ENCODE measurements at places on chromosomes 2 and 18. TPM values are rescaled to one million over a fixed set of nuclear protein-coding genes. Genes with fewer than 3 reads are reported as not detected.

CPO gene
- total RNA-seq: not detected

DNA sequence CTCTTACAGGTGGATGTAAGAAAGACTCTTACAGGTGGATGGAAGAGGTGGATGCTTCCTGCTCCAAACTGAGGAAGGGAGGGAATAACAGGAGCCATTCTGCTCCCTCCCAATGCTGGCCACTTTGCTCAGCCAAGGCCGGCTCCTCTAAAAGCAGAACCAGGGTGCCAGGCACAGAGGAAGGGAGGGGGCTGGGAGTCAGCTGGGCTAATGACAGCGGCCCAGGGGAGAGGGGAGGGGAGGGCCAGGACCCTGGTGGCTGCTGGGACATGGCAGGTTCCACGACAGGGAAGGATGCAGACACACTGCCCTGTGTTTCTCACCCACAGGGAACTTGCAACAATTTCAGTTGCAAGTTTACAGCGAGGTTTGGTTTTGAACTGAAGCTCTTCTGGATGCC lies 173.4 kb downstream of the ANAPC1 start:
- DNase-seq: peak; percentile 50
- no peak overlapping the region for H3K4me3 ChIP-seq
- peaks cover 5% of the 10 kb centered on the region for H3K4me1 ChIP-seq
- no peak overlapping the region for H3K27ac ChIP-seq
- no peaks in the 10 kb centered on the region for H3K27me3 ChIP-seq

GRCh38 chr2:229132236-229132635 lies 138.9 kb downstream of the PID1 start:
- no peak overlapping the region for H3K27ac ChIP-seq
- no peak for DNase-seq
- no peak overlapping the region for H3K4me3 ChIP-seq
- H3K27me3 ChIP-seq: no peaks in the 10 kb centered on the region

DNA sequence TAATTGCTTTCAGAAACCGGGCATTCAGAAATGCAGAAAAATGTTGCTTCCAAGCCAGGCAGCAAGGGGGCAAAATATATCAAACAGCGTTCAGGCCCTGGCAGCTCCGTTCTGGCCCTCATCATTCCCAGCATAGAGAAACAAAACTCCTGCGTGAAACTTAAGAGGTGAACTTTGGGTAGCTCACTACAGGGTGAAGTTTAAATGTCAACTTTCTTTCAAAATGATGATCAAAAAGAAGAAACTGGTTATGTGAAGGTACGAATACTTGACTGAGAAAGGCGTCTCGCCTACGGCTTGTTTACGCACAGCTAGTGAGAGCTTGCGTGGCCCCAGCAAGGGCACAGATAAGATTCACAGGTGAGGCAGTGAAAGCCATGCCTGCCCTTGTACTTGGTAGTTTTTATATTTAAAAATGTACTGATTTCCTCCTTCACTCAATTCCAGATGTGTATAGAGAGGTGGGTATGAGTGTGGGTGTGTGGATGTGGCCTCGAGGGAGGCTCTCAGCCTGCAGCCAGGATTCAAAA lies 127.5 kb downstream of the NFATC1 start:
- H3K27me3 ChIP-seq: no peaks in the 10 kb centered on the region
- peaks cover 8% of the 10 kb centered on the region for H3K4me1 ChIP-seq
- DNase-seq: peak; percentile 12
- H3K4me3 ChIP-seq: no peak overlapping the region
- H3K36me3 ChIP-seq: peaks cover 7% of the 10 kb centered on the region

DNA sequence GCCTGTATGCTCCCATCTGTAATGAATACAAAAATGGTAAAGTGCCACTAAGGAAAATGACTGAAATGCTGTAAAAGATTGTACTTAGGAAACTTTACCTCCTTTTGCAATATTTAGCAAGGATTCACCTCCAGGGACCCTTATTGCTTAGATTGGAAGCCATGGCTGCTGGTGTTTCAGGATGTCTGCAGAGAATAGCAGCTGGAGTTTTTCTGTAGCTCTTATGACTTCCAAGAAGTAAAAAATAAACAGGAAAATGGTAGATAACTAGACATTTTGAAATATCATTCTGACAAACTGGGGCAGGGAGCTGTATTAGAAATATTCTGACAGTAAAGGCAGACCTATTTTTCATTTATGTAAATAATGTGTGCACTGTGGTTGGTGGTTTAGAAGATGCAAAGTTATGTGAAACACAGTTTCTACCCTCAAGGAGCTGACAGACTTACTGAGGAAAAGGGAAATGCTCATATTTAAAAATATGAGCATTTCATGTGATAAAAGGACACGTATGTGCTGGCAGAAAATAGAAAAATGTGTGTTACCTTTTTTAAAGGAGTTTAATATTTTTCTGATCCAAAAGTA lies 224.9 kb upstream of the BOD1L2 start:
- no peaks in the 10 kb centered on the region for H3K4me1 ChIP-seq
- no peaks in the 10 kb centered on the region for H3K27me3 ChIP-seq
- DNase-seq: no peak
- no peak overlapping the region for H3K27ac ChIP-seq
- H3K4me3 ChIP-seq: no peak overlapping the region
